Activated T-helper 1 cell treated with anti-CD3 and anti-CD28 coated beads, Interleukin-12 subunit alpha, Interleukin-12 subunit beta, Interleukin-2, Interleukin-4 antibody, amounts not matched to agents 30 ng/mL and 10 ng/mL and 1 ng/mL, durations not matched to agents 14 hours and 24 hours and 36 hours (primary cell): ENCODE measurements at places on chromosomes 3 and 15.

GRCh38 chr3:101859882-101860448 is 10.7 kb downstream of the NFKBIZ start:
- DNase-seq, result no peak

DNA sequence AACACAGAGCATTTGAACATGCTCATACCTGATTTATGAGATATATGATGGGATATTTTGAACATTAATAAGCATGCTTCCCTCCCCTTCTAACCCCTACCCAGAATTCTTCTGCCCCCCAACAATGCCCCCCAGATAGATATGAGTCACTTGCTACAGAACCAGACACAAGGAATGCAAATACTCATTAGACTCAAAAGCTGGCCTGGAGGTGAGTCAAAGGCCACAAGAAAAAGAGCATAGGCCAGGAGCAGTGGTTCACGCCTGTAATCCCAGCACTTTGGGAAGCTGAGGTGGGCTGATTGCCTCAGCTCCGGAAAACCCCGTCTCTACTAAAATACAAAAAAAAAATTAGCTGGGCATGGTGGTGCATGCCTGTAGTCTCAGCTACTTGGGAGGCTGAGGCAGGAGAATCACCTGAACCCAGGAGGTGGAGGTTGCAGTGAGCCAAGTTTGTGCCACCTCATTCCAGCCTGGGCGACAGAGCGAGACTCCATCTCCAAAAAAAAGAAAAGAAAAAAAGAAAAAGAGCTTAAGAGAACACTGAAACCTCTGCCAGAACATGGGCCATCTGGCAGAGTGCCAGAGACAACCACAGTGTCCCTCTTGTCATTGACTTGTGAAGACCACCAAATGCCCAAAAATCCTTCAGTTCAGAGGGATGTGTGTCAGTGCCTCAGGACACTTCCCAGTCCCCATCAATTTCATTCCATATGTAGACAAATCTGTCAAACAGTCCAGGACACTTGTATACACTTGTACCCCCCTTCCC is 3.9 kb upstream of the SH3GL3 start:
- DNase-seq, result no peak

GRCh38 chr3:12186515-12187286 is 28.0 kb upstream of the TIMP4 start:
- DNase-seq, result no peak

GRCh38 chr3:94548581-94549316 is 485.9 kb downstream of the NSUN3 start:
- no peak for DNase-seq

- no peak for DNase-seq
Observed at GRCh38 chr3:168939651-168940238, 723.8 kb downstream of the MECOM start.

- no peak for DNase-seq
Observed at GRCh38 chr3:197333901-197334639, 35.7 kb upstream of the DLG1 start.

DNA sequence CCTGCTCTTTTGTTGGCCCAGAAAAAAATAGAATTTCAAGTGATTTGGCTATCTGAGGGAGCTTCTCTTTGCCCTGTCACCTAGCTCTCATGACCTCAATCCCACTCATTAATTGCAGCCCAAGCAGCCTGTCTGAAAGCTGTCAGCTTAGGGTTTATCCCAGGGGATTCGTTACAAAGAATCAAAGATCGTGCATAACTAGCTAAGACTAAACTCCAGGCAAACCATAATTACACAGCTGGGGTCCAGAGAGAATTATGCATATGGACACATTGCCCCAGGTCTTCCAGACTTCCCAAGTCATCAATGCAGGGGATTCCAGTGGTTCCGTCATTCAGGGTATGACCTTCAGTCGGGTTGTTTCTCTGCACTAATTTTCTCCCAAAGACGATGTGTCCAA is 91.6 kb upstream of the CBLB start:
- no peak for DNase-seq

- DNase-seq, result no peak
Observed at GRCh38 chr3:50623840-50624474, 7.0 kb downstream of the MAPKAPK3 start.

- DNase-seq, result no peak
Observed at GRCh38 chr3:162200836-162201235, 704.2 kb downstream of the OTOL1 start.

DNA sequence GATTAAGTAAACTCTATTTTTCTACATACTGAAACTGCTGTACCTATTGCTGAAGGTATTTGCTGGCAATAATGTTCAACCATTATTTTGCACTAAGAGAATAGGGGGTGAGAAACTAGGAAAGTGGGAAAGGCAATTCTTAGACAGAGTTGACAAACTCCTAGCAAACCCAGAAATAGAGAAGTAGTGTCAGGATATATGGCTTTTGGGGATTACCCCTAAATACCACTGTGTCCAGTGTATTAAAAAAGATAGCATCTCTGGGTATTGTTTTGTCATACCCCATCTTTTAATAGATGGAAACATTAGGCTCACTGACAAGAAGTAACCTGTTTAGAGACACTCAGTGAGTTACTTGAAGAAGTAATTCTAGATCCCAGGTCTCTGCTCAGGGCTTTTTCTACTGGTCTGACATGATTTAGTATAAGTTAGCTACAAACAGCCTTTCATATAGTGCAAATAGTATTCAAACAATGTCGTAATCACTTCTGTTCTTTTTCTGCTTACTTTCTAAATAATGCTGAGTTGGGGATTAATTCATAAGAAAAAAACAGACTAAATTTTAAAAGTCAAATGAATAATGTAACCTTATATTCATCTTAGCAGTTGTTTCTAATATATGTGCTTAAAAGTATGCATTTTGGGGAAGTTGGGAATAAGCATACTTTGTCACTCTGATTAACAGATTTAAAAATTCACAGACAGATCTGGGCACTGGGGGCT is 107.2 kb downstream of the IL1RAP start:
- no peak for DNase-seq
